Activated T-cell treated with anti-CD3 and anti-CD28 coated beads for 48 hours (primary cell): ENCODE measurements at places on chromosomes 1 and 21.
A peak's percentile ranks its signal among the peaks of the same experiment; 100 is the strongest.

- DNase-seq: no peak
Observed at GRCh38 chr1:183234660-183235476, 48.8 kb downstream of the LAMC2 start.

GRCh38 chr1:58896246-58897183 lies 112.7 kb upstream of the JUN start:
- no peak for DNase-seq

GRCh38 chr1:33255347-33256220 lies 708 bp upstream of the ZNF362 start:
- peak; percentile 45 for DNase-seq

- DNase-seq: no peak
Observed at GRCh38 chr1:217781056-217781455, 149.9 kb downstream of the SPATA17 start.

GRCh38 chr1:110339407-110340206 lies 430 bp downstream of the RBM15 start:
- DNase-seq: peak; percentile 57

DNA sequence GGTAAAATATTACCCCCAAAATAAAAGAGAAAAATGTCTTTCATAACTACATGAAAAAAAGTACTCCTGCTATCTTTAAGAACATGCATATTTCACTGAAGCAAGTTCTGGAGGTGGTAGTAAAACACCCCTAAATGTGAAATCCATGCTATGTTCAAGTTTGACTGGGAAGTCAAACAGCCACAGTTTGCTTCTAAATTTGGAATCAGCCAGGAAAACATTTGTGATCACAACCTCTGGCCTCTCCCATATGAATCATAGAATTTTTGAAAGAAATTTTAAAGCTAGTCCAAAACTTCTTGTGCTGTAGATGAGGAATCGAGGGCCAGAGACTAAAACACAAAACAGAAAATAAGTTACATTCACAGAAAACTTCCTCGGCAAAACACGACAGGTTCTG lies 6.6 kb downstream of the SORT1 start:
- no peak for DNase-seq

DNA sequence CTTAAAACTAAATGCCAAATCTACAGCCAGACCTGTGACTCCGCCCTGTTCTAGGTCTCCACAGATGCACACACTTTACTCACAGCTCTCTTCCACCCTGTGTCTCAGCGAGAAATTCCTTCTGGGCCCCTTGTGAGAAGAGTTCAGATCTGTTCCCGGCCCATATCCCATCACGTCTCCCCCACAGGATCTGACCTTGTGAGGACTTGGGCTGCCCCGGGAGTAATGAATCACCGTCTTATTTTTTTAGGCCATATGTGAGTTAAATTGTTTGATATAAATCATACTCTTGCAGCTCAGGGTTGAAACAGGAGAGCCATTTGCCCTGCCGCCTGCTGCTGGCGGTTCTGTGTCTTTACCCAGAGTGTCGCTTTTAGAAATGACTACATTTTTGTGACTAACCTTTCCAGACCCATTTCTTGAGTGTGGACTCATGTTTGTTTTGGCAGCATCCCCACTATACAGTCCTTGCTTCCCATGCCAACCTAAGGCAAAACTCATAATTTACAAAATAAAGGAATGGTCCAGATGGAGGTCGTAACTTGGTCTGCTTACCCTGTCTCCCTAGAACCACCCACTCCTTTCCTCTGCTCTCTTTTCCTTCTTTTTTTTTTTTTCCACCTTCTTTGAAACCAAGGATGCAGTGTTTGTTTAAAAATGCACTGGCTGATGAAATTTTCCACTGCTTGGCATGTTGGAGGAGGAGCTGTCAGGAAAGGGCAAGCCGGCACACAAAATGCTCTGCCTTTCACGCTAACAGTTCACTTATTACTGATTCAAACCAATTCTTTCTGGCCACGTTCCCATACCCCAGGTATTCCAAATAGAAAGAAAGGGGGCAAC lies 98.0 kb upstream of the C1orf105 start:
- DNase-seq: no peak

- DNase-seq: no peak
Observed at GRCh38 chr1:8118031-8118451, 91.9 kb upstream of the ERRFI1 start.

- no peak for DNase-seq
Observed at GRCh38 chr1:11730429-11730891, 5.5 kb upstream of the AGTRAP start.

DNA sequence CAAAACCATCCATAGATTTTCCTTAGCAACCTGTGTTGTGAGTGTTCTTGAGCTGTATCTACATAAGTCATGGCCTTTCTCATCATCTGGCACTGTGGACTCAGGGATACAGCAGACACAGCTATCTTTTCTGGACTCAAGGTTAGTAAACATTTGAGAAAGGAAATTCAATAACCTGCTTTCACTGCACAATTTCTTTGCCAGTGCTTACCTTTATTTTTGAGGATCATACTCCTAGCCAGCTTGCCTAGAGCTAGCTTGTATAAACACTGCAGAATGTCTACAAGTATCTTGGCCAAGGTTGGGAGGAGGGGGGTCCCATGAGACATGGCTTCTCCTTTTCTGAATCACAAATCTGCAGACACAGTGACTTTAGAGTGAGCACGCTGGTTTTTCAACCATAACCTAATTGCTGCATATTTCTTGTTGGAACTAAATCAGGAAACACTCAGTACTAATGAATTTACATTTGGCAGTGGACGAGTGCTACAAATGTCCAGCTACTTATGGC lies 27.2 kb downstream of the ADAMTS5 start:
- DNase-seq: no peak

DNA sequence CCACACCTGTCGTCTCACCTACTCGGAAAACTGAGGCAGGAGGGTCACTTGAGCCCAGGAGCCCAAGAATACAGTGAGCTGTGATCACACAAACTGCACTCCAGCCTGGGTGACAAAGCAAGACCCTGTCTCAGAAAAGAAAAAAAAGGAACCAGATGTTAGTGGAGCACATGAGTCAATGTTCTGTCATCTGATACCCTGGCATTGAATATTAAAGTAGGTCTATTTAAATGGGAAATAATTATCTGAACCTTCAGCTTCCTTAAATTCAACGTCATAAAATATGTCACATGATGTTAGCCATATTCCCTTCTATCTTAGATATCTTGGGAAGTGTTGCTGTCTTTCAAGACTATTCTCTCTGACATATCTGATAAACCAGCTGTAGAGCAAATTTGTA lies 47.3 kb downstream of the NCAM2 start:
- DNase-seq: no peak

GRCh38 chr1:17273096-17273495 lies 24.2 kb downstream of the PADI3 start:
- no peak for DNase-seq

DNA sequence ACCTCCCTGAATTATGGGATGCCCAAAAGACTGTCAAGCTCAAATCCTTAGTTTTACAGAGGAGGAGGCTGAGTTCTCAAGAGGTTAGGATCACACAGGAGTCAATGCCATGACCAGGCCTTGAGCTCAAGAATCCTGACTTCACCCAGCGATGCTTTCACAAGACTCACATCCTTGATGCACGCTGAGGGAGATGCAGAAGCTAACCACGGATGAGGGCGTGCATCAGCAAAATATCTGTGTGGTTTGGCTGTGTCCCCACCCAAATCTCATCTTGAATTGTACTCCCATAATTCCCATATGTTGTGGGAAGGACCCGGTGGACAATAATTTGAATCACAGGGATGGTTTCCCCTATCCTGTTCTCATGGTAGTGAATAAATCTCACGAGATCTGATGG lies 133.2 kb downstream of the KCNJ6 start:
- DNase-seq: no peak

DNA sequence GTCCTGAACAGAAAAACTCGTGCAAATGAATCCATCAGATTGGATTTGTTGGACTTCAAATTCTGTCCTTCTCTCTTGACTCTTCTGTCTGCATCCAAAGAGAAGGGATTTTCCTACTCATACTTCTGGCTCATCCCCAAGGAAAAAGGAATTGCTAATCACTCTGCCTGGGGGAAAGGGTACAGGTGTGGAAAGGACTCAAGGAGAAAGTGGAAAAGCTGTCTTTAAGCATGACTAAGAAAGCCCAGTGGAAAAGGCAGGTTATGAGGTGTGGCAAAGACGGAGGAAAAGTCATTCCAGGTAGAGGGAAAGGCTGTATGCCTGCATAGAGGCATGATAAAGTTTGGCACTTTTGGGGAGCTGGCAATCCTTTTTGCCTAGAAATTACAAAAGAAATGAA lies 43.4 kb downstream of the PTGS2 start:
- DNase-seq: no peak

DNA sequence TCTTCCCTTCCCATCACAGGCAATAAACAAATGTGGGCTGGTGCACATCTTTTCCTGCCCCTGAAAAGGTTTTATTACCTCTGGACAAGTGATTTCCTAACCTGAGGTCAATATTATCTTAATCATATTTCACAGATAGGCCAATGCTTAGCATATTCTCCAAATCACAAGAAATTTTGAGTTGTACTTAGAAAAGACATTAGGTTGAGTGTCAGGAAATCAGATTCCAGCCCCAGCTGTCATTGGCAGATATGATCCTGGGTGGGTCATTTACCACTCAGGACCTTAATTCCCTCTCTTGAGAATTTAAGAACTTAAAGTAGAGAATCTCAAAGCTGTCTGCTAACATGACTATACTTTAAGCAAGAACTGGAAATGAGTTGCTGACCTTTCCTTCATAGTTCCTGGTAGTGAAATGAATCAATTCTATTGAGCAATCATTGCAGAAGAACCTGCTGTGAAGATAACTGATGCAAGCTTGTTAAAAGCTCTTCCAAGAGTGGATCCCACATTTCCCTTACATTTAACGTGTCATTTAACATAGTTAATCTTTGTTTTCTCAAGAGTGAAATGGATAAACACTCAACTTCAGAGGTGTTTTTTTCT lies 46.4 kb upstream of the CR2 start:
- DNase-seq: no peak

- DNase-seq: peak; percentile 16
Observed at GRCh38 chr1:242017580-242018233, 18.8 kb upstream of the MAP1LC3C start.

GRCh38 chr1:209062863-209063262 lies 520.7 kb upstream of the CAMK1G start:
- no peak for DNase-seq

GRCh38 chr1:194535369-194535768 lies 1349.0 kb upstream of the B3GALT2 start:
- no peak for DNase-seq

DNA sequence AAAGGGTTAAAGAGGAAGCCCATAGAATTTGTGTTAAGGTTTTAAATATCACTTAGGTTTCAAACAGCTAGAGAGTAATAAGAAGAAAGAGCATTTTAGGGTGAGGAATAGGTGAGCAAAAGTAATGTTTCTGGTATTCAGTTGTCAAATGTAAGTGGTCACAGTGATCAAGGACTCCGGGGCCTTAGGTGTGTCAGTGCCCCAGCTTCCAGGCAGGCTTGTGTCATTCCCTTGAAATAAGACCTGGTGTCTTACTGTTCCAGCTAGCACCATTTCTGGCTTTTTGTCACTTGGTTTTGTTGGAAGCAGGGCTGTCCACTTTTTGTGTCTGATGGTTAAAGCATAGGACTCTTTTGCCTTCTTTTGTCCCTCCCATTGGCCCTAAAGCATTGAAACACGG lies 69.6 kb downstream of the DYRK1A start:
- DNase-seq: no peak

- no peak for DNase-seq
Observed at GRCh38 chr1:176696109-176696508, 233.1 kb downstream of the PAPPA2 start.

GRCh38 chr1:79896140-79896539 lies 889.6 kb upstream of the ADGRL4 start:
- DNase-seq: no peak

DNA sequence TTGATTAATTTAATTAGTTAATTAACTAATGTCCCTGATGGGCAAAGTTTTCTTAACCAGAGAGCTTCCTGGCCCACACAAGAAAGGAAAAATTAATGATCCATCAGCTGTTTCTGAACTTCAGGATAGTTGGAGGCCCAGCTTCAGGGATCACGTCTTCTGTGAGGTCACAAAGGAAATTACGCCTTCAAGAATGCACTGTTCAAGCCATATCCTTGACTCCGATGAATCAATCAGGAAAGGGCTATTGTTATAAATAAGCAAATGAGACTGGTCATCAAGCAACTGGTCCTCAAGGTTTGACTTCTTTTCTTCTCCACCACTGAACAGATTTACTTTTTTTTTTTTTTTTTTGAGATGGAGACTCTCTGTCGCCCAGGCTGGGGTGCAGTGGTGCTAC lies 40.6 kb downstream of the TCP10L start:
- no peak for DNase-seq

- no peak for DNase-seq
Observed at GRCh38 chr1:116382857-116383483, 9.9 kb downstream of the ATP1A1 start.

DNA sequence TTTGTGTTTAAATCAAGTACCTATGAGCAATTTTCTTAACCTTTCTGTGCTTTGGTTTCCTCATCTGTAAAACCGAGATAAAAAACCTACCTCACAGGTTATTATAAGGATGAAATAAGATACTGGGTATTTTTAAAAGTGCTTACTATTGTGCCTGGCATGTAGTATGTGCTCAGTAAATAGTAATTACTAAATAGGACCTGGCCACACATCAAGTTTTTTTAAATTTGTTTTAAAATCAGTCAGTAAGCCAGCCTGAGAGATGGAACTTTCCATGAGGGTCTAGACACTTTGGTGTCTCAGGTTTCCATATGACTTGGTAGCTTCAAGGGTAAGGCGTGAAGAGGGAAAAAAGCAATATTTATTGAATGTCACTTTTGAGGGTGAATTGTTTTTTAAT lies 7.0 kb upstream of the ATF3 start:
- no peak for DNase-seq

GRCh38 chr1:26220199-26220912 lies 13.6 kb upstream of the CEP85 start:
- DNase-seq: no peak

DNA sequence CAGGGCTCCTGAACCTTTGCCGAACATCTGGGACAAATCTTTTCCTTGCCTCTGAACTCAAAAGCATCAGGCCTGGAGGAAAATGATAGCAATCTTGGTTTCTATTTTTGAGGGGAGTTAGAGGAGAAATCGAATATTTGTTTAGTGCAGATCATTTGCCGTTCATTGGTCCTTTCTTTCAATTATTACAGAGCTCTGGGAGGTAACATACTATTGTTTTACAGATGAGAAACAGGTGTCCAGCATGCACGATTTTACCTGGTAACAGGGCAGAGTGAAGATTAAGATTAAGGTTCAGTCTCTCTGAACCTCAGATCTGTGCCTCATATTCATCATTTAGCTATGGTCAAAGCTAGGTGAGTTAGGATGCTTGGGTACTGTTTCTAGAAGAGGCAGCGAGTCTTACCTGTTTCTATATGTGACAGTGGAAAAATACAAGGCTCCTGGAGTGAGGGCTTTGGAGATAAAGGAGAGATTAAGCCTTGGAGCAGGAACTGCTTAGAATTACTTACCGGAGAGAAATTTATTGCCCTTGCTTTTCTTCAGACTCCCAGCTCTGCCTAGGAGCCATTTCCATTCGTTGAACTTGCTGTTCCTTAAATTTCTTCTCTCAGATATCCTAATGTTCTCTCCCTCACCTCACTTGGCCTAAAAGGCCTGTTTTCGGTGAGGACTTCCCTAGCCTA lies 1.4 kb downstream of the PRCC start:
- DNase-seq: no peak
